T1000 (cell line): ENCODE measurements at places on chromosomes 5 and 9.

GRCh38 chr9:135877791-135878527 lies 29.4 kb downstream of the CAMSAP1 start:
- no peak for DNase-seq

DNA sequence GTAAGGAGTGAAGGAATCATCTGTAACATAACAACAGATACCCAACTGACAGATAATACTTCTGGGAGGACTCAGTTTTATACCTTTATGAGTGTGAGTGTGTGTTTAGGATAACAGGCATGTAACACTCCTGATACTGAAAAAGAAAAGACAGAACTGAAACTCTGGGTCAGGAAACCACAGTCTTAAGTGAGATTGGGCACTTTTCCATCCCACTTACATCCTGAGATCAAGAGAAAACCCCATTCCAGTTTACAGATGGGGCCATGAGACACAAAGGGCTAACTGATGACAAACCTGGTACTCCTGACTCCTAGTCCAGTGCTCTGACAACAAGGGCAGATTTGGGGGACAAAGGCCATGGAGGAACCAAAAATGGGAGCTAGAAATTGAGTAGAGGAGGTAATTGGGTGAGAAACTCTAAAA lies 18.0 kb downstream of the IL5 start:
- no peak for DNase-seq

GRCh38 chr5:149423049-149423793 lies 44.1 kb upstream of the IL17B start:
- DNase-seq = no peak

- no peak for DNase-seq
These were observed 1.3 kb downstream of the SPATA31E1 start for GRCh38 chr9:87883990-87884389.

DNA sequence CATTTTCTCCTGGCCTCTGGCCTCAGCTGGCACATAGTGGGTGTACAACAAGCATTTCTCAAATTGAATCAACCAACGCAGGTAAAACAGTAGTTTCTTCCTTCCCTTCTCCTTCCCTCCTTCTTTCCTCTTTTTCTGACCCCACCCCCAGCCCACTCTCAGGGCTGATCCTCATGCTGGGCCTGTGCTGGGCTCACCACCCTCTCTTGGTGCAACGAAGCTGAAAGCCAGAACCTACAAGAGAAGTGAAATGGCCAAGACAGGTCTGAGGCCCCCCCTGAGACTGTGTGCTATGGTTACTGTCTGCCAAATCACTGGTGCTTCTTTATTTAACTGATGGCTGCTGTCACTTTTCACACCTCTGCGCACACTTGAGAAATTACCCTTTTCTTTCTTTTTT lies 53.0 kb upstream of the BOD1 start:
- DNase-seq = no peak

DNA sequence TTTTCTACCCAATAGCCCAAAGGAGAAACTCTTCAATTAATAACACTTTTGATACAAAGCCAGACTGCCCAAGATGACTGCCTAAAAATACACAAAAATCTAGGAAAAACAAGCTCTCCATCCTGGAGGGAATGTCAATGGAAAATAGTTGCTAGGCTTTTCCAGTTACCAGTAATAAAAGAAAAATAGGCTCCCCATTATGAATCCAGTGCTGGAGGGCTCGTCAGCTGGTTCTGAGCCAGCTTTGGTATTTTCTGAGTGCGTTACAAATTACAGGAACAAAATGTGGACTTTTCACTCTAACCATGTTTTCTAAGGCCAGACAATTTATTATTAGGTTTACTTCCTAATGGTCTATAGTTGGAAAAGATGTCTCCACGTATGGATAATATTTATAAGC lies 414.5 kb downstream of the ACTL7B start:
- no peak for DNase-seq

- DNase-seq = no peak
These were observed 24.9 kb downstream of the GSN start for GRCh38 chr9:121292801-121293241.

- no peak for DNase-seq
These were observed 14.9 kb upstream of the SLC6A3 start for GRCh38 chr5:1460054-1460682.

DNA sequence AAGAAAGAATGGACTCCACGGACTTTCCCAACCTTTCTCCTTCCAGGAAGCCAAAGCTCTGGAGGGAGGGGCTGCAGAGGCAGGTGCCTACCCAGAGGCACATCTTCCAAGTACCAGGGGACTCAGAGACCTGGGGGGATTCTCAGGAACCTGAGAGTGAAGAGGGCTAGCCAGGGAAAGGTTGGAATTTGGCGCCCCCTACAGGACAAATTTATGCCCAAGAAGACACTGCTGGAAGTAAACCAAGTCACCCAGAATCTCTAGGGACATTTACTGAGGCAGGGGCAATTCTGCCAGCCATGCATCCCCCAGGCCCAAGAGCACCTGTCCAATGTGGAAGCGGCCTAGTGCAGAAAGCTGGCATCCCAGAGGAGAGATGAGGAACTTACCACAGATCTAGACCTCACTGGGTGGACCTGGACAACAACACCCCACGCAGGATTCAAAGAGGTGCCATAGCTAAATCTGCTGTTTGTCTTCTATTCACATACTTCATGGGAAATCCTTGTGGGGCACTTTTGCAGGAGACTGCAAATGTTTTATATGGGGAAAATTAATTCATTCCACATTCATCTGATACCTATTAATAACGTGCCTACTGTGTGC lies 25.9 kb upstream of the IDNK start:
- DNase-seq = no peak

DNA sequence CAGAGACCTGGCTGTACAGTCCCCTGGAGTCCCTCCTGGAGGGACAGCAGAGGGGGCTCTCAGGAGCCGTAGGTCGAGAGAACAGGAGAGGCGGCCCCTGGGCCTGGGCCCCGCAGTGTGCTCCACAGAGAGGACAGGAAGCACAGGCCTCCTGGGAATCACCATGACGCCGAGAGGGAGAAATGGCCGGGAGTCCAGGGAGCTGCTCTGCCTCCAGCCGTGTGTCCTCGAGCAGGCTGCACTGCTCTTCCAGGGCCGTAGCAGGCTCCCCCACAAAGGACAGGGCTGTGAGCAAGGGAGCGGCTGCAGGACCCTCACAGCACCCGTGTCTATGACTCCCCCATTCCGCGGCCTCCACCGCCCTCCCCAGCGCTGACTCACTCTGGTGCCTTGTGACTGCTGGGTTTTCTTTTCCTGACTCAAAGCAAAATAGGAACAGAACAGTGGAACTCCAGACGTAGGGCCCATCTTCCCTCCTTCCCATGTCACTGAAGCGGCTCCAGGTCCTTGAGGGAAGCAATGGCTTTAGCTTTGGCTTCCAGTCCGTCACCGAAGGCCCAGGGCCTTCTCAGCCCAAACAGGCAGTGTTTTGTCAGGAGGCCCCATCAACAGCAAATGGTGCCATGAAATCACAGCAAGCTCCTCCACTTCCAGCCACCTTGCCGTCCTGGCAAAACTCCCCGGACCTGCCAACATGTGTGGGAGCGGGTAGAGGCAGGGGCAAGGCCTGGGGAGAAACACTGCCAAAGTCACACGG lies 114.2 kb downstream of the LHFPL2 start:
- DNase-seq = peak; percentile 38

DNA sequence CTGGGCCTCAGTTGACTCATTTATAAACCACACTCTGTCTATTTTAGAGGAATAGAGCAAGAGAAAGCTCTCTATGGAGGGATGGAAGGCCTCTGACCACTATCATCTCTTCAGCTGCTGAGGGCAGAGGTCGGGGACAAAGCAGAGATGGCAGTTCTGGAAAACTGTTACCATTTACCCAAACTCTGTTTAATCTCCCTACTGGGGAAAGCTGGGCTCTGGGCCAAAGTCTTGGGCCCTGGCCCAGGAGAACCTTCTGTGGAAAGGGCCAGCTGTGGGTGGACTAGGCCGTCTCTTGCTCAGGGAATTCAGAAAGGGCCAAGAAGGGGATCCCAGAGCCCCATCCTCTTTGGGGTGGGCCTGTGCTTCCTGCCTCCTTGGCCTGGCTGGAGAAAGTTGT lies 100.0 kb downstream of the PSD2 start:
- DNase-seq = no peak

- DNase-seq = no peak
These were observed 34.6 kb upstream of the LRRTM2 start for GRCh38 chr5:138909734-138910133.
